Sigmoid colon (tissue), 7 donors: ENCODE measurements at places on chromosomes 5 and 9. TPM values are rescaled to one million over a fixed set of nuclear protein-coding genes. Genes with fewer than 3 reads are reported as not detected.

ACOT12 gene
- not detected for total RNA-seq

C6 gene
- total RNA-seq = 5.0 TPM

LHX3 gene
- total RNA-seq = not detected

UTP15 gene
- 27.8 TPM for total RNA-seq

- H3K4me3 ChIP-seq = no peak overlapping the region
- H3K27me3 ChIP-seq = no peaks in the 10 kb centered on the region
- H3K4me1 ChIP-seq = no peaks in the 10 kb centered on the region
- H3K27ac ChIP-seq = no peak overlapping the region
- no peaks in the 10 kb centered on the region for H3K36me3 ChIP-seq
- DNase-seq = peak; percentile 49
Observed at GRCh38 chr9:93083592-93084470, 12.2 kb upstream of the CARD19 start.

- H3K27me3 ChIP-seq = peaks cover 74% of the 10 kb centered on the region
- DNase-seq = no peak
- no peaks in the 10 kb centered on the region for H3K4me1 ChIP-seq
- H3K36me3 ChIP-seq = no peaks in the 10 kb centered on the region
- no peak overlapping the region for H3K4me3 ChIP-seq
- H3K27ac ChIP-seq = no peak overlapping the region
Observed at GRCh38 chr5:176806137-176806536, 4.2 kb upstream of the UNC5A start.

- H3K36me3 ChIP-seq = no peaks in the 10 kb centered on the region
- H3K4me1 ChIP-seq = peaks cover 19% of the 10 kb centered on the region
- no peaks in the 10 kb centered on the region for H3K27me3 ChIP-seq
- peak; percentile 88 for DNase-seq
Observed at GRCh38 chr5:72611118-72611730, 104.0 kb upstream of the ZNF366 start.

GRCh38 chr9:23162789-23163188 is 663.3 kb downstream of the ELAVL2 start:
- no peaks in the 10 kb centered on the region for H3K36me3 ChIP-seq
- no peak overlapping the region for H3K4me3 ChIP-seq
- H3K4me1 ChIP-seq = no peaks in the 10 kb centered on the region
- H3K27me3 ChIP-seq = no peaks in the 10 kb centered on the region

DNA sequence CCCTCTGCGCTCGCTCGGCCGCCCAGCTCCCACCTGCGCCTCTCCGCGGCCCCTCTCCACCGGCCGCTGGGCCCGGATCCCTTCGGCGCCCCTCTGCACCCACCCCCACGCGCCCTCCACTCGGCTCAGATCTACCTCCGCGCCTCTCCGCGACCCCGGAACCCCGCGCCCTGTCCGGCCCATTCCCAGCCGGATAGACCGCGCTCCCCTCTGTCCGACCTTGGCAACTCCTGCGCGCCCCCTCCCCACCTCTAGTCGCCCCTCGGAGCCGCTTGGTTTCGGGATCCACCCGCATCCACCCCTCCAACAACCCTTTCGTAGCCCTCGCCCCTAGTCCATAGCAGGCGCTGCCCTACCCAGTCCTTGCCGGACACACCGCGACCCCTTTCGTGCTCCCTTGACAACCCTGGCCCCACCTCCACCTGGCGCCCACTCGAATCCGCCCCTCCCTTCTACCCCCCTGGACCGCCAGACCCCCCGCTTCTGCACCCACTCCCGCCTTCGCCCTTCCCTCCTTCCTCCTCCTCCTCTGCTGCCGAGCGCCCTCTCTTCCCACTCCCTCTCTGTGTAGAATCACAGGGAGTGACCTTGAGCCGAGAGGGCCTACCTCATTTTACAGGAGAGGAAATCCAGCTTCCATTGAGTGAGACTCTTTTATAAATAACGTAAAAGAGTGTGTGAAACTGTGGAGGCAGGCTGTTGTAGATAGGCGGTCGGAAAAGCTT is 525 bp upstream of the AK3 start:
- H3K27ac ChIP-seq = peak overlapping the region; percentile 88
- H3K27me3 ChIP-seq = no peaks in the 10 kb centered on the region
- no peaks in the 10 kb centered on the region for H3K36me3 ChIP-seq
- no peaks in the 10 kb centered on the region for H3K4me1 ChIP-seq

DNA sequence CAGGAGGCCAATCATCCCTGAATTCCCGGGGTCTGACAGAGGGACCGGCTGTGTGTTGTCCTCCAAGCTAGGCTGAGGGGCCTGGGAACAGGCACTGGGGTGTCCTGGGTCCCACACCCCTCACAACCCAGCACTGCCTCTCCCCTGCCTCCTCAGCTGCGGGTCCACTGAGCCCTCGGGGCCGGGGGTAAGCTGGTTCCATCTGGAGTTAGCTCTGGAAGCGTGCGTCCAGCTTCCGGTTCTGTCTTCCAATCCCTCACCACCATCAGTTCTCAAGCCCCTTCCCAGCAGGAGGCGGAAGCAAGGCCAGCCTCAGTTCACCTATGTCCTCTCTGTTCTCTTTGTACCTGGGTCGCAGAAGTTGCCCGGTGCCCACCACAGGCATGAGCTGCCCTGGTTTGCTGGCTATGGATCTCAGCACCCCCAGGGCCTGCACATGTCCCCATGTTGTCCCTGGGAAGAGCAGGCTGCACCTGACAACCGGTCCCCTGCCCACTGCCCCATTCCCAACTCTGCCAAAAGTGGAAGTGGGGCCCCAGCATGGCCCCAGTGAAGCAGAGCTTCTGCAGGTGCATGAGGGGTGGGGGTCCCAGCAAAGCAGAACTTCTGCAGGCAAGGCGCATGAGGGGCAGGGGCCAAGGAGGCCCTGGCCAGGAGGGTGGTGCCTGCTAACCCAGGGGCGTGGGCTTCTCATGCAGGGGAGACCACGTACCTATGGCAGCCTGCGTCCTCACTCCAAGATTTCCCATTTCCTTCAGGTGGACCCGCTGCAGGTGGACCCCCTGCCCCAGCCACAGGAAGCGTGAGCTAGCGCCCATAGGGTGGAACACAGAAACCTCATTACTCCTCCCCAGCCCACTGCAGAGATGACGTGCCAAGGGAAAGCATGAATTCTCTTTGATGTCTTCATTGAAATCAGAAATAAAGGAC is 111.9 kb downstream of the ZNF354C start:
- no peaks in the 10 kb centered on the region for H3K27me3 ChIP-seq
- H3K27ac ChIP-seq = no peak overlapping the region
- peaks cover 9% of the 10 kb centered on the region for H3K4me1 ChIP-seq
- H3K36me3 ChIP-seq = no peaks in the 10 kb centered on the region
- no peak for DNase-seq
- no peak overlapping the region for H3K4me3 ChIP-seq
